ENCODE measurements at places on chromosomes 3 and 15.

GRCh38 chr15:64697911-64698369, 77.4 kb downstream of the RBPMS2 start:
- no peak for DNase-seq

DNA sequence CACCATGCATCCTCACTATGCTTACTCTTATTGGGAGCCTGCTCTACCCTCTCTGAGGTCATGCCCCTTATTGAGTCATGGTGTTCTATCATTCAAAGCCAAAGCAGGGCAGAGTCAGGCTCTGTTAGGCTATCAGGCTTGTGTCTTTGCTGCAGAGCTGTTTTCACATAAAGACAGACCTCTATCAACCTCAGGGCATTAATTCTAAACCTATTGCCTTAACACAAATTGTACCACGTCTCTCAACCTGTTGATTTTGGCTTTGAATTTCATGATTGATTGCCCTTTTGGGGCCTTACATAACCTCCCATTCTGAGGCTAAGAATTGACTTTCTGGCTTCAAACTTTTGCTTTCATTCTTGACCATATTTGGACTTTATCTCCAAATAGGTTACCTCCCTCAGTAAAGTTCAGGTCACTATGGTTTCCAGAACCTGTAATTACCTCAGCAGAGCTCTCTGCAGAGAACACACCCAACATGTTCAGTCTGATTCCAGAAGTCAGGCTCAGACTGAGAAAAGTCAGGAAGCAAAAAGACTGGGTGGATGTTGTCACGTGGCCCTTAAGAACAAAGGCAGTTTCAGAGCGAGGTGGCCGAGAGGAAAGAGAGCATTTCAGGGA, 221.4 kb upstream of the NANOGP8 start:
- no peak for DNase-seq

DNA sequence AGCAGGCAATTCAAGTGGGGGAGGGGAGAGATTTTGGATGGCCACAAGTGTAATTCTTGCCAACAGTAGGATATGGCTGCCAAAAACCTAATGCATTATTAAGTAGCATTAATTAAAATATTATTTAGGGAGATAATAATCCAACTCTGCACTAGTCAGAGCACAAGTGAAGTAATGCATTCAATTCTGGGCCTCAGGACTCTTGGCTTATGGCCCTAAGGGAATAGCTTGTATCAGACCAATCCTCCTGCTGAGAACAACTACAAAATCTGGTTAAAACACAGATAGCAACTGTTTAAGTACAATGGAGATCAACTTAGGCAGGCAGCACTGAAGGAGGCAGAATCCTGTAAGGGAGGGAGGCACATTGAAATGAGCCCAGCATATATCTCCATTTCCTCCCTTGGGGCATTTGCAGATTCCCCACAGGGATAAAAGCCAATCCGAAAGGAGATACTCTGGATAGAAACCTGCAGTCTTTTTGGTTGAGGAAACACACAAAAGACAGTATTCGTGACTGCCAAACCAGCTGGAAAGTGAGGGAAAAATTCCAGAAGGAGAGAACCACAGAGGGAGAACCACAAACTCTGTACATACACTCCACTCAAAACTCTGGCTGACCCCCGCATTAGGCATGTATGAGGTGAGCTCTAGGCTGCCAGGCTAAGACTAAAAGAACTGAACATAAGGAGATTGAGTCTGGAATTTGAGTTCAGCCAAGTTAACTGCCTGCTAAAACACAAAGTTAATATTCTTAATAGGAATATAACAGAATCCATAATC, 57.4 kb downstream of the ETFA start:
- no peak for DNase-seq

- no peak for DNase-seq
These were observed 2.9 kb downstream of the SLC12A6 start for GRCh38 chr15:34334672-34335071.

GRCh38 chr3:6449099-6449498, 411.8 kb upstream of the GRM7 start:
- no peak for DNase-seq

- DNase-seq: no peak
These were observed 198.5 kb downstream of the THSD4 start for GRCh38 chr15:71313806-71314205.

DNA sequence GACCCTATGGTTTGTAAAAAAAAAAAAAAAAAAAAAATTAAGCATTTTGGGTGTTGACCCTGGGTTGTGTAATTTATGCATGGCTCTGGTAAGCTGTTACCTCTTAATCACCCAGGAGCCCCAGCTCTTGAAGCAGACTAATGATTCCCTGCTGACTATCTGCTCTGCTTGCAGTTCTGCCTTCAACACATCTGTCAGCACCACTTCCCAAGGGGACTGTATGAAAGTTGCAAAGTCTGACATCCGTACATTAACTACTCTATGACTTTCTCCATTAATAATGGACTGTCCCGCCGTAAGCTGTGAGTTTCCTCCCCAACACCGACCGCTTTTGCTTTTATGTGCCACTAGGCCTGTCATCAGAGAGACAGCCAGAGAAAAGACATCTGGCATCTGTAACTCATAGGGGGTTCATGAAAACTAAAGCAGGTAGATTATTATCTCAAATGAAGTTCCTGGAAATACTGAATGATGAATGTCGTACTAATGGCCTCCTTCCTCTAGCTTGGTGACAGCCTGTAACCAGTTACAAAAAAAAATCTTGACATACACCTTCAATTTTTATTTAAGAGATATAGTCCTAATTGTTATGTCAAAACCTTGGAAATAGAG, 271.5 kb downstream of the IL5RA start:
- no peak for DNase-seq

DNA sequence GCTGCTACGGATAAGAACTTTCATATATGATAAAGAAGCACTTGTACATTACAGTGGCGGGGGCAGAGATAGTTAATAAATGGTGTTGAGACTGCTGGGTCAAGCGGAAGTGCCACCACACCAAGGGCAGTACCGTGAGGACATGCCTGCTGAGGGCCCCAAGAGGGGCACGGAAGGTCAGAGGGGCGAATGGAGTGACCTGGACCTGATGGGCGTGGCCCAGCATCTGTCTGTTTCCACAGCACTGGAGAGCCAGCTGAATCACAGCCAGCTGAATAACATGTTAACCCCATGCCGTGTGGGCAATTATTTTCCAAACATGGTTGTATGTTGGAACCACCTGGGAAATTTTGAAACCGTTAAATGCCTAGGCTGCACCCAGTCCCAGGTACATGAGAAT, 37.2 kb downstream of the ANKDD1A start:
- no peak for DNase-seq

DNA sequence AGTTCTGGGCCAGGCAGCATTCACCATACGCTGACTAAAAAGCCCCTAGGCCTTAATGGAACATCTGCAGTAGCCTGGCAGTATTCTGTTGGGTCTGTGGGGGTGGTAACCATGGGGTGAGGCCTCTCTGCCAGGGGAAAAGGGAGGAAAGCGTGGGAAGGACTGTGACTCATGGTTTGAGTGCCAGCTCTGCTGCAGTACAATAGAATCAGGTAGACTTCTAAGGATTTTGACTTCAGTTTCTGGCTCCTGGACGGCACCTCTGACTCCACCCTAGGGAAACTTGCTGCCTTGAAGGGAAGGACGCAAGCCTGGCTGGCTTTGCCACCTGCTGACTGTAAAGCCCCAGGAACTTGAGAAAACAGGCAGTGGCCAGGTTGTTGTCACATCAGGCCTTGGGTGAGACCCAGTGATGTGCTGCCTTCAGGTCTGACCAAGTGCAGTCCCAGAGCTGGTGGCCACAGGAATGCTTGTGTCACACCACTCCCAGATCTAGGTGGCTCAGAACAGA, 148.6 kb downstream of the SUCNR1 start:
- DNase-seq: peak; percentile 62

DNA sequence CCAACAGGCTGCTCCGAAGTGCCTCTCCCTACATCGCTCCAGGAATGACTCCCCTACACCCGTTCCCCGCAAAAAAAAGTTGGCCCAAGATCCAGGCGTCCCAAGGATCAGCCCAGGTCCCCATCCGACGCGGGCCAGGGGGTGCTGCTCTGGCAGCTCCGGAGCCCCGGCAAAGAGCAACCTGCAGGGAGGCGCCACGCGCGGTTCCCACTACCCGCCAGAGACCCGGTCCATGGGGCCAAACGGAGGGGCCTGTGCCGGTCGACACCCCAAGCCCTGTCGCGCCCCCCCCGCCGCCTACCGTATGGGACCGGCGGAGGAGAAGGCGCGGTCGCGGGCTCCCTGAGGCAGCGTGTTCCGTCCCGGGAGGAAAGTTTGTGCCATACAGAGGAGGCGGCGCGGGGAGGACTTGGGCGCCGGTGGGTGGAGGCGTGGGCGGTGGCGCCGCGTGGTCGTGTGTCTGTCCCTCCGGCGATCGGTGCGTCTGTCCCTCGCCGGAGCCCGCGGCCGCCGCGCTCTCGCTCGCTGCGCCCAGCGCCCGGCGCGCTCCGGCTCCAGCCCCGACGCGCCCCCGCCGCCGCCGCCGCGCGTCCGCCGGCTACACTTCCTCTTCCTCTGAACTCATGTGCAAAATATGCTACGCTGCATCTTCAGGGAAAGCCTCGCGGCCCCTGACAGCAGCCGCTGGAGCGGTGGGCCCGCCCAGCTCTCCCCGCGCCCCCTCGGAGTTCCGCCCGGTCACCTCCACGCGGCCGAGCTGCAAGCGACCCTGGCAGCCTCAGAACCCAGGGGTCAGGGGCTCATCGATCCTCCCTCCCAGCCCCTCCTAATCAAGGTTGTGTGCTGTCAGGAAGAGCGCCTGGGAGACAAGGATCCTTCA, at the start of gene RFTN1:
RFTN1 (minus strand) TSS at position 559 of the 880 bp plus-strand sequence. CDS start 19,830 bp downstream, outside the sequence.
- DNase-seq: no peak

GRCh38 chr3:127488740-127489139, 101.8 kb downstream of the TPRA1 start:
- DNase-seq: no peak

GRCh38 chr3:71423151-71423906, 160.2 kb downstream of the FOXP1 start:
- DNase-seq: peak; percentile 79

- no peak for DNase-seq
These were observed 77.1 kb downstream of the AKAP13 start for GRCh38 chr15:85457392-85457968.

DNA sequence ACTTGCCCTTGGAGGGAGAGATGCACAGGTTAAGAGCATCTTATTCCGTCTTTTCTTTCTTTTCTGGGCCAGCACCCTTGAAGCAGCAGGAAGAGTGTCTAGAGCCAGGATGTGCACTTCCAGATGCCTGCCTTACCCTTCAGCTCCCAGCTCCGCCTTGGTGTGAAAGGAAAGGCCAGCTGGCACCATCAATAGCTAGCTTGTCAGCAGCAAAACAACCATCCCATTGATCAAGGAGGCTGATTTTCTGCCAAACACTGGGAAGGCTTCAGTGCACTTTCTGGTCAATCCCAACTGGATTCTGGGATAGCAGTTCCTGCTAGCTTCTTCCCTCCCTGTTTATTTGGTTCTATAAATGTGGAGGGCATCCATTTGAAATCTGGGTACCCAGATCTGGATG, 110.9 kb upstream of the GALNT15 start:
- no peak for DNase-seq

GRCh38 chr3:195809796-195810454, 1.8 kb downstream of the MUC4 start:
- no peak for DNase-seq

GRCh38 chr15:42911058-42911592, 9.5 kb downstream of the TTBK2 start:
- DNase-seq: no peak

DNA sequence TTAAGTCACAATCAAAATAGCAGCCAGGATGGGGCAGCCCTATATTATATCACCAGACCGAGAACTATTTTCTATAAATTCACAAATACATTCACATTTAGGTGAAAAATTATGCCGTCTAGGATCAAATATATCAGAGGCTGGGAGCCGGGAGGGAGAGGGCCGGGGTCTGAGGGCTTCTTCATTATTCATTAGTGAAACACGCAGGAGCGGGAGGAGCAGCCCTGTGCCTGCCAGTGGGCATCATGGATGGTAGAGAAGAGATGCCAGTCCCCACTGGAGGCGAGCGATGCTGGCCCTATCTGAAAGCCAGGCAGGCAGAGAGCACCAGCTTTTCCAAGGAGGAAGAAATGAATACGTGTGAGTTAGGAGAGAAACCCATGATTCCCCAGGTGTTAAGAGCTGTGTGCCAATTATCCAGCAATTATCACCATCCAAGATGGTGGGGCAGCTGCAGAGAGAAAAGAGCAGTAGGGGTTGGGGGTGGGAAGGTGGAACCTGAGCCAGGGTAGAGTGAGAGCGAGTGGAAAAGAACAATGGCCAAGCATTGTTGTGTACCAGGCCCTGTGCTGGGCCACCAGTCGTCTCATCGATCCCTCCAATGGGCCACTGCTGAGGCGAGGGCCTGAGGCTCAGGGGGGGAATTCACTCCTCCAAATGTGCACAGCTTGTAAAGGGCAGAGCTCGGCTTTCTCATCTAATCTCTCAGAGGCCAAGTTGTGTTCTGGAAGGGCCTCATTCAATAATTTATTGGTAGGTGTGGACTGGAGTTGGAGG, 261.3 kb upstream of the TLE3 start:
- DNase-seq: no peak

- DNase-seq: no peak
These were observed 25.3 kb downstream of the IL16 start for GRCh38 chr15:81222007-81222406.

GRCh38 chr3:37686220-37686619, 175.5 kb upstream of the CTDSPL start:
- no peak for DNase-seq

DNA sequence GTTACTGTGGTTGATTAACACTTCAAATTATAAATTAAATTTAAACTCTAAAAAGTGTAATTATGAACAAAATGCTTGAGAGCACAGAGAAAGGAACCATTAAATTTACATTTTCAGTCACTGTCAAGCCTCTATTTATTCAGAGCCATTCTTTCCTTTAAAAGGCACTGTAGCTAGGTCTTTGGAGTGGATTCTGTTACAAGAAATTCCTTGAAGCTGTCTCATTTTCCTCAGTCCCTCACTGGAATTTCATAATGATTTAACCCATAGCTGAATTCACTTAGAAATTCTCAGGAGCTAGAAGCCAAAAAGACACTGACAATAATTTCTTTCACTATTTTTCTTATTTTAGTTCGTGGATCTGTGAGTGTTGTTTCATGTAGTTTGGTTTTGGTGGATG, 81.2 kb upstream of the TCF12 start:
- DNase-seq: no peak

DNA sequence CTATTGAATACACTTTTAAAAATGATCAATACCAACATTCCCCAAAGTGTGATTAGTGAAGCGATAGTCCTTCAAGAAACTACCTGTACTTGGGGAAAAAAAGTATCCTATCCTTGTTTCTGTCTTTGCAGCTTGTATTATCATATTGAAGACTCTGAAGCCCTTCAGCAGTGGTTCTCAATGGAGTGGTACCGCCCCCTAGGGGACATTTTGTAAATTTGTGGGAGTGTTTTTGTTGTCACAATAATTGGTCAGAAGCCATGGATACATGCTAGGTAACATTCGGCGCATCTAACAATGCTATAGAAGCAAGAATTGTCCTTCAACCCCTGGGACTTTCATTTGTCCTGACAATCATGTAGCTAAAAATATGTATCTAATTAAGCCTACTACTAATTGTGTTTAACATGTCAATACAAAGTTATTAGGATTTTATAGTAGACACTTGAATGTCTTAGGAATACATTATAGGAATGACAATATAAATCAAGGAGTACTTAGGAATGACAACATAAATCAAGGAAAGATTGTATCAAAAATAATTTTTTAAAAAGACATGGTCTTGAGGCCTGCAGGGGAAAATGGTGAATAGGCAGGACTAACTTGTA, 53.7 kb downstream of the NMD3 start:
- DNase-seq: peak; percentile 13

Measured in LoVo (cell line).